ENCODE measurements at places on chromosomes 12 and 14. TPM values are rescaled to one million over a fixed set of nuclear protein-coding genes. Genes with fewer than 3 reads are reported as not detected.

The ANO2 gene
- 3.4 TPM for total RNA-seq

The HPD gene
- 0.04 TPM for total RNA-seq

- H3K27ac ChIP-seq, result peak overlapping the region; percentile 76
- peaks cover 3% of the 10 kb centered on the region for H3K27me3 ChIP-seq
- DNase-seq, result peak; percentile 92
- peaks cover 59% of the 10 kb centered on the region for H3K4me1 ChIP-seq
Measured at GRCh38 chr12:57151741-57152630, 4.6 kb upstream of the LRP1-AS start.

DNA sequence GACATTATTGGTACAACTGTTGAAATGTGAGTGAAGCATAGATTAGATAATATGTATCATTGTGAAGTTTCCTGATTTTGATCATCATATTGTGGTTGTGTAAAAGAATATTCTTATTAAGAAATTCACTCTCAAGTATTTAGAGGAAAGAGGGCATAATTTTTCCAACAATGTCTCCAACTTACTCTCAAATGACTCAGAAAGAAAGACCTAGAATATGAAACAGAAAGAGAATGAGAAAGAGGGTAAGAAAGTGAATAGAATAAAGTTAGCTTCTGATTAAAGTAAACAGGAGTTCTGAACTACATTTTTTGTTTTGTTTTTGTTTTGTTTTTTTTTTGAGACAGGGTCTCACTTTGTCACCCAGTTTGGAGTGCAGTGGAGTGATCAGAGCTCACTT is 123.0 kb downstream of the CPNE8 start:
- DNase-seq, result no peak
- no peaks in the 10 kb centered on the region for H3K4me1 ChIP-seq
- no peaks in the 10 kb centered on the region for H3K27me3 ChIP-seq
- no peak overlapping the region for H3K4me3 ChIP-seq

GRCh38 chr14:34920339-34920738 is 45.2 kb upstream of the BAZ1A start:
- no peak overlapping the region for H3K27ac ChIP-seq
- H3K4me1 ChIP-seq, result no peaks in the 10 kb centered on the region
- no peak for DNase-seq
- no peaks in the 10 kb centered on the region for H3K36me3 ChIP-seq
- no peak overlapping the region for H3K4me3 ChIP-seq
- no peaks in the 10 kb centered on the region for H3K27me3 ChIP-seq

DNA sequence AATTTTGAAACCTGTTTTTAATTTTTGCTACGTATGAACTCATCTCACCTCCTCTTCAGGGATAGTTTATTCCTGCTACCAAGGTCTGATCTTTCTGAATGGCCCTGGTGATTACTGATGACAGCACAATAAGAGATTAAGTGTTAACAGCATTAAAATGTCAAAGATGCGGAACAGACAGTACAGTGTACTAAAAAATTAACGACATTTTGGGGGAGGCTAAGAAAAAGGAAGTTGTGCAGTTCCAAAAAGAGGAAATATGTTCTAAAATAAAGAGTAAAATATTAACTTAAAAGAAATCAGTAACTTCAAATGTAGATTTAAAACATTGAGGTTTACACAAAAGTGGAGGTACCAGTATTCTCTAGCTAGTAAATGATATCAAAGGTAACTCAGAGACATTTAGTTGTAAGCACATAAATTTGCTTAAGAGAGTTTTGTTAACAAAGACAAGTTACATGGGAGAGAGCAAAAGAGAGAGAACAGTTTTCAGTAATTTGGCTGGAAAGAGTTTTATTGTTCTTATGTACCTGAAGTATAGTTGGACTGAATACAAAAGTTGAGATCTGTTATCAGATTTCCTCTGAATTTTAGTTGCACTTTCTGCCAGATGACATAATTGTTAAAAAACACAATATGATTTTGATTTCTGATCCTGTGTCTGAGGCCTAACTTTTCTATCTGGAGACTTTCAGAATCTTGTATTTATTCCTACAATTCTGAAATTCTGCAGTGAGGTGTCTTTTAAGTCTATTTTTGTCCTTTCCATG is 4.2 kb upstream of the CLECL1 start:
- H3K4me1 ChIP-seq, result no peaks in the 10 kb centered on the region
- no peaks in the 10 kb centered on the region for H3K36me3 ChIP-seq
- no peak overlapping the region for H3K4me3 ChIP-seq
- peak overlapping the region; percentile 47 for H3K27ac ChIP-seq
- no peak for DNase-seq

- peaks cover 45% of the 10 kb centered on the region for H3K36me3 ChIP-seq
- no peak for DNase-seq
- peaks cover 55% of the 10 kb centered on the region for H3K4me1 ChIP-seq
- H3K27ac ChIP-seq, result peak overlapping the region; percentile 8
- H3K4me3 ChIP-seq, result no peak overlapping the region
Measured at GRCh38 chr12:120225200-120225558, 24.3 kb upstream of the RPLP0 start.

GRCh38 chr14:66426451-66426850 is 59.7 kb upstream of the CCDC196 start:
- no peaks in the 10 kb centered on the region for H3K4me1 ChIP-seq
- no peaks in the 10 kb centered on the region for H3K36me3 ChIP-seq
- no peak for DNase-seq

DNA sequence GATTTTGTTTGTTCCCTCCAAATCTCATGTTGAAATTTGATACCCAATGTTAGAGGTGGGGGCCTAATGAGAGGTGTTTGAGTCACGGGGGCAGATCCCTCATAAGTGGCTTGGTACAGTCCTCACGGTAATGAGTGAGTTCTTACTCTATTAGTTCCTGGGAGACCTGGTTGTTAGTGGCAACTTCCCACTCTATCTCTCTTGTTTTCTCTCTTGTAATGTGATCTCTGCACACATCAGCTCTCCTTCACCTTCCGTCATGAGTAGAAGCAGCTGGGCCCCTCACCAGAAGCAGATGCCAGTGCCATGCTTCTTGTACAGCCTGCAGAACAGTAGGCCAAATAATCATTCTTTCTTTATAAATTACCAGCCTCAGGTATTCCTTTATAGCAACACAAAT is 29.6 kb upstream of the KCNK10 start:
- H3K4me1 ChIP-seq, result no peaks in the 10 kb centered on the region
- H3K4me3 ChIP-seq, result no peak overlapping the region
- peak overlapping the region; percentile 35 for H3K27ac ChIP-seq
- H3K36me3 ChIP-seq, result no peaks in the 10 kb centered on the region

DNA sequence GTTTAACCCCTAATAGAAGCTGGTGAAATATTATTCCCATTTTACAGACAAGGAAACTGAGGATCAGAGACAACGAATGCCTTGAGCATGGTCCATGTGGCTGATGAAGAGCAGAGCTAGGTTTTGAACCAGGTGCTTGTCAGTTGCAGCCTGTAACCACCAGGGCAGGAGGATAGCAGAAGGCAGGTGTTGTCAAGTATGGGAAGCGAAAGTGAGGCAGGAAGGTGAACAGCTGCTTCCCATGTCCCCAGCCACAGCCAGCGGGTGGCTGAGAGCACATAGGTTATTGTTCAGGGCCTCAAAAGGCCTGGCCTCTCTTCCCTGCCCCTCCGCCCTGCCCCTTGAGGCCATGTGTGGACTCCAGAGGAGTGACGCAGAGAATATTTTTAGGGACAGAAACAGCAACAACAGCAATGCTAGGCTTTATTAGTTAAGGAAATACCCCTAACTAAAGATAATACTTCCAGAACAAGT is 39.6 kb downstream of the IQSEC3 start:
- H3K27ac ChIP-seq, result peak overlapping the region; percentile 33
- peak; percentile 57 for DNase-seq
- H3K4me1 ChIP-seq, result peaks cover 25% of the 10 kb centered on the region

DNA sequence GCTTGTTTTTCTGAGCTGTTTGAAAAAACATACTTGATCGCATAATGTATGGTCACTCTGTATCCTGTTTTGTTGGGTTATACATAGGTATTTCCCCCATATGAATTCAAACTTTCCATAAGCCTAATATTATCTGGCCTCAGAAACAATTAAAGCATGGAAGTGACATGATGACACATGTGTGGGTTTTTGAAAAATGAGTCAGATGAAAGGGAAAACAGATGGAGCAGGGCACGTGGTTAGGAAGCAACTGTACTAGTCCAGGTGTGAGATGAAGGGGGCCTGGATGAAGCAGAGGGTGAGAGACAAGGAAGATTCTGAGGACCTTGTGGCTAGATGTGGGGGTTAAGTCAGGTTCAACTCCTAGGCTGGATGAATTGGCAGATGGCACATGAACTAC is 92.7 kb upstream of the DNM1L start:
- H3K27me3 ChIP-seq, result no peaks in the 10 kb centered on the region
- peak; percentile 61 for DNase-seq
- no peak overlapping the region for H3K4me3 ChIP-seq
- peaks cover 7% of the 10 kb centered on the region for H3K4me1 ChIP-seq

Data from muscle of leg (tissue), 16 donors.